ENCODE measurements at places on chromosomes 5 and 9.

GRCh38 chr9:115494393-115494792 is 376.4 kb upstream of the TNC start:
- DNase-seq = no peak

DNA sequence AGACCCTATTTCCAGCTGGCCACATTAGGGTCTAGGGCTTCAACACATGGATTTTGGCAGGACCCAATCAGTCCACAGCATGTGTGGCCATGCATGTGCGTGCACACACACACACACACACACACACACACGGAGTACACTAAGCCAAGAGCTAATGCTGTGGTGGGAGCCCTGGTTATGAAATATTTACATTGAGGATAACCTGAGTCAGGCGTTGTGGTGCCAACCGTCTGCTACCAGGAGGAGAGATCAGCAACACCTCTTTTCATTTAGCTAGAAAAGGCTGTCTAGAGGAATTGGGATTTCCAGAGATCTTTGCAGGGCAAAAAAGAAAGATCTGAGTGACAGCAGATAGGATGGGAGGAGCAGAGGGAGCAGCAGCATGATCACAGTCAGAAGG is 141.5 kb downstream of the TRPM3 start:
- no peak for DNase-seq

DNA sequence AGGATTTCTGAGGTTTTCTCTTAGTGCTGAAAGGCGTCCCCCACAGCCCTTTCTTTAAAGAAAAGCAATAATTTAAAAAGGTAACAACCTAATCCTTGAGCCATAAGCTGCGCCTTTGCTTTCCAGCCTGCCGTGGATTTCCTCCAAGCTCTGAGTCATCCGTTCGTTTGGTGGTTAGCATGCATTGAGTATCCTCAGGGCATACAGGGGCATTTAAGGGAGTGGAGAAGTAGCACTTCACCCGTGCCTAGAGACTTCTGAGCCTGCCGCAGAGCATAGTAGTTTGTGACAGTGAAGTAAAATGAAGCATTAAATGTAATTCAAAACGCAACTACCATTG is 892 bp upstream of the TNC start:
- DNase-seq = peak; percentile 24

DNA sequence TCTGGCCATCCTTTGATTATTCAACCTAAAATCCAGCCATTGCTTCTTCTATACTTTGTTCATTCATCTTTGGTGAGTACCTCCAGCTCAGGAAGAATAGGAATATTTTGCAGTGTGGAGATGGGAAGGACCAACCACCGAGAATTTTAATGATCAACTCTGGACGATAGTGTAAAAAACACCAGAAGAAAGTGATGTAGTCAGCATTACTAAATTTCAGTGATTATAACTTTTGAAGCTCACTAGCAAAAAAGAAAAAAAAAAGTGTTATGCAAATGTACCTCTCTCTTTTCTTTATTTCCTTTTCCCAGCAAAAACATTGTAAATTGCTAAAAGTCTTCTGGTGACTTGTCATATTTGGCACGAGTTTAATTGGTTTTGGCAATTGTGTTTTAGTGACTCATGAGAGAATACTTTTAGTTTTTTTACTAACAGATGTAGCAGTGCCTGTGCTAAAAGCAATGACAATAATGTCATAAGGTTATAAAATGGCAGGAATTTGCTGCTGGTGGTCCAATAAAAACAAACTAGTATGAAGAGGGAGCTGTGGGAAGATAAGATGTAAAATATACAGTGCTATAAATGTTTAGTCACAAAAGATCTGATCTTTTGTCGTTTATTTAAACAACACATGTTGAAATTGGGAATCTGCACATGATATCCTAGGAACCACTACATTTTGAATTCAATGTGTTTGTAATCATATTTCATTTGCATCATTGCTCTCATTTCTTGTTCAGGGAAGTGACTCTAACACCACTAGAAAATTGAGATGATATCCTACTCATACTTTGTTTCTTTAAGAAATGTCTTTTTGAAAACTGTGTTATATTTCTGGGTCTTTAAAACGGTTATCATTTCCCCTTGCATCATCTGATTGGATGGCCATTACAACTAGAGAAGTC is 81.3 kb upstream of the ERCC6L2 start:
- no peak for DNase-seq

DNA sequence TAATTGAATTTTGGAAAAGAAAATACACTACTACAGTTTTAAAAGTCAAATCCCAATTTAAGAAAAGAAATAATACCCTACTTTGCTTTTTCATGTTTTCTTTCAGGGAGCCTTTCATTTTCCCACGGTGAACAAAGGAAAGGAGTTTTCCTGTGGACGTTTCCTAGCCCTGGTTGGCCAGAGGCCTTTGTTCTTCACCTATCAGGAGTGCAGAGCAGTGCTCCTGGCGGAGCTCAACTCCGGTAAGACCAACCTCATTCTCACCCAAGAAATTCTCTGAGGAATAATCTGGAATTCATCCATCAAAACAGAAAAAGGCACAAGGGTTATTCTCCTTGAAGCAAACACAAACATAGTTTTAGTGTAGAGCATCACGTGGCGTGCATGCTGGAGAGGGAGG is 248.9 kb downstream of the ADGRV1 start:
- no peak for DNase-seq

GRCh38 chr5:153543288-153543687 is 52.8 kb downstream of the GRIA1 start:
- no peak for DNase-seq

Data from NCI-H1436 (cell line).